ENCODE measurements at places on chromosomes 2 and 18. TPM values are rescaled to one million over a fixed set of nuclear protein-coding genes. Genes with fewer than 3 reads are reported as not detected.

Gene LONRF2
- 3.8 TPM for total RNA-seq

Gene POTEJ
- not detected for total RNA-seq

Gene NEB
- total RNA-seq: 1.9 TPM

Gene RALBP1
- 46.8 TPM for total RNA-seq

Gene TRIM43
- total RNA-seq: not detected

Gene STRADB
- total RNA-seq: 16.0 TPM

Gene ATP6V1B1
- total RNA-seq: 0.76 TPM

Gene CCDC141
- total RNA-seq: 29.6 TPM

Gene FEV
- total RNA-seq: not detected

Gene CCDC148
- 1.3 TPM for total RNA-seq

Gene NRP2
- total RNA-seq: 75.7 TPM
